ENCODE measurements at places on chromosomes 4 and X.

DNA sequence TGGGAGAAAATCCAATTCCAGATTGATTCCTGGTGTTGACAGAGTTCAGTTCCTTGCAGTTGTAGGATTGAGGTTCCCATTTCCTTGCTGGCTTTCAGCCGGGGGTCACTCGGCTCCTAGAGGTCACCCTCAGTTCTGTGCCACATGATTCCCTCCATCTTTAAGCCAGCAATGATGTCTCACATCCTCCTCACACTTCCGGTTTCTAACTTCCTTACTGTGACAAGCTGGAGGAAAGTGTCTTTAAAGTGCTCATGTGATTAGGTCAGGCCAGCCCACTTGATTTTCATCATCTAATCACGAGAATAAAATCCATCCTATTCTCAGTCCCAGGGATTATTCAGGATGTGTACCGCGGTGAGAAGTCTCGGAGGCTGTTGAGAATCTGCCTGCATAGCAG is 19.4 kb upstream of the SMIM31 start:
- no peak for DNase-seq

GRCh38 chrX:125198546-125198945 is 121.1 kb upstream of the TEX13C start:
- no peak for DNase-seq

DNA sequence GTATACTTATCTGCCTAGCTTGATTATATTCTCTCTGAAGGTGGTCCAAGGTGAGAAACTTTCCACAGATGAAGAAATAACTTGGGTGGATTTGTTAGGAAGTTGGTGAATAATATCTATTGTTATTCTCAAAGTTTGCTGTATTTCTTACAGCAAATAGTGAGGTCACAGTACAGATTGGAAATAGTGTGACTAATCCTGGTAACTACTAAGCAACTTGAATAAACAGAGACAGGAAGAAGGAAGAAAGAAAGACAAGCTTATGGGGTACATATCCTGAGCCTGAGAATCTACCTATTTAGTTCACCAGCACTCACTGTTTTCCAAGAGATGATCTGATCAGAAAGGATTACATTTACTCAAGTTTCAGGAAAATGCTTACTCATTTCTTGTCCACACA is 1416.1 kb downstream of the RPA4 start:
- DNase-seq = no peak

GRCh38 chrX:38718311-38718710 is 82.9 kb upstream of the MID1IP1 start:
- DNase-seq = no peak

DNA sequence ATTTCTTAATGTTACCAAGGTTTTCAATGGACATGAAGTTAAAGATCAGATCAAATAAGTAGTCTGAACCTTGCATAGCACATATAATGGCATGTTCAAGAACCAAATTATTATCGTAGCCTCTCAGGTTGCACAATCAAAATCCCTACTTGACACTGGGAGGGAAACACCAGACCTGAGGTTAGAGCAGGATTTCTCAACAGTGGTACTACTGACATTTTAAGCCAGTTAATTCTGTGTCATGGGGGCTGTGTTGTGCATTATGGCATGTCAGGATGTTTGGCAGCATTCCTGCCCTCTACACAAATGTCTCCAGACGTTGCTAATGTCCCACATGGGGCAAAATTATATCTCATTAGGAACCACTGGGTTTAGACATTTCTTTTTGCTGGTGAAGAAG is 20.8 kb downstream of the RLIM start:
- DNase-seq = no peak

DNA sequence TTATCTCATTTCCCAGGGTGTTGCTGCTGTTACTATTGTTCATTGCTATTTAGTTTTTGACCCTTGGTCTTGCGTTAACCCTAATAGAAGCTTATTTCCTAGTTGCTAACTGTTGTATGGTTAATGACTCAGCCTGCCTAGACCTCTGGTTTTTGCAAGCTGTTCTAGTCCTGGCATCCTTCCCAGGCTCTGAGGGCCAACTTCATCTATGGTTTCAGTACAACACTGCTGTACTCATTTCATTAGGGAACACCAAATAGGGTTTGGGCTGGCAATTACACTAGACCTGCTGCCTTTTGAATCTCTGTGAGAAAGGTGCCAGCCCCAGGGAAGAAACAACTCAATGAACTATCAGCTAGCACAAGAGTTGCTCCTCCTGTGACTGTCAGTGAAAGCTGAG is 59.6 kb downstream of the DCX start:
- DNase-seq = no peak

DNA sequence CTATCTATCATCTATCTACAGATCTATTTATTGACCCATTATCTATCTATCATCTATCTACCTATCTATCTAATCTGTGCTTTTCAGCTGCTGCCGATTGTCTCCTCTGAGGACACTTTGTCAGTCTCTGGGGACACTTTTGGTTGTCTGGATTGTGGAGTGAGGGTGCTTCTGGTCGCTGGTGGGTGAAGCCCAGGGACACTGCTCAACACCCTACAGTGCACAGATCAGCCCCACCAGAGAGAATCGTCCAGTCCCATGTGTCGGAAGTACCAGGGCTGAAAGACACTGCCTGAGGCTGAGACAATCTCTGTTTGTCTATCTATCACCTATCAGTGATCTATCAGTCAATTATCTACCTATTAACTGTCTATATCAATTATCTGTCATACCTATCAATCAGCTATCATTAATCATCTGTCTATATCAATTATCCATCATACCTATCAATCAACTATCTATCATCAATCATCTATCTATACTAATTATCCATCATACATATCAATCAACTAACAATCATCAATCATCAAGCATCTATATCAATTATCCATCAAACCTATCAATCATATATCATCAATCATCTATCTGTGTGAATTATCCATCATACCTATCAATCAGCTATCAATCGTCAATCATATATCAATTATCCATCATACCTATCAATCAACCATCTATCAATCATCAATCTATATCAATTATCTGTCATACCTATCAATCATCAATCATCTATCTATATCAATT is 70.0 kb upstream of the PPP2R3B start:
- DNase-seq = no peak

GRCh38 chrX:87392369-87392768 is 125.2 kb upstream of the KLHL4 start:
- DNase-seq = no peak

DNA sequence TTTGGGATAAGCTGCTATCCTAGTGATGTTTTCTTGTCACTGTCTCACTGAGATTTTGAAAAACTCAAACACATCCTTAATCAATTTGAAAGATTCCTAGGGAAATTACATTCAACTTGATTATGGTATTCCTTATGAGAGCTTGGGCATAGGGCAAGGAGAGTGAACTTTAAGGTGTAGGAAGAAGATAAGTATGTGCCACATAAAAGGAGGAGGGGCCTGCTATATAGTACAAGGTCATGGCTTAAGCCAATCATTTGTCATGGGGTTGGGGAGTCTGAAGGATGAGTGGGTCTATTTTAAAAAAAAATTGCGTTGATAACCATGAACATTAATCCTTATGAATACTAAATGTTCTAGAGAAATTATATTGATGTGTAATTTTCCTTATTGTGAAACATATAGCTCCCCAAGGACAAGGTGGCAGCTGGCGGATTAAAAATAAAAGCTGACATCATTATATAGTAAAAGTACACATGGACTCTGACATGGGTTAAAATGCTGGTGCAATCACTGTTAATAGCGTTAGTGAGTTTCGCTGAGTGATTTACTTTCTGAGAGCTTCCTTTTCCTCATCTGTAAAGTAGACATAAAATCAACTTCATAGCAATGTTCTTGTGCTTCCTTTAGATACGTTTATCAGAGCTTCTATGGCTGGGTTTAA is 17.4 kb downstream of the GALNT7 start:
- no peak for DNase-seq
